ENCODE measurements at places on chromosomes 12 and 14.

- DNase-seq, result no peak
These were observed 602.7 kb upstream of the FOXG1 start for GRCh38 chr14:28163897-28164296.

GRCh38 chr12:122355706-122356105, 66.8 kb downstream of the CLIP1 start:
- DNase-seq, result no peak

DNA sequence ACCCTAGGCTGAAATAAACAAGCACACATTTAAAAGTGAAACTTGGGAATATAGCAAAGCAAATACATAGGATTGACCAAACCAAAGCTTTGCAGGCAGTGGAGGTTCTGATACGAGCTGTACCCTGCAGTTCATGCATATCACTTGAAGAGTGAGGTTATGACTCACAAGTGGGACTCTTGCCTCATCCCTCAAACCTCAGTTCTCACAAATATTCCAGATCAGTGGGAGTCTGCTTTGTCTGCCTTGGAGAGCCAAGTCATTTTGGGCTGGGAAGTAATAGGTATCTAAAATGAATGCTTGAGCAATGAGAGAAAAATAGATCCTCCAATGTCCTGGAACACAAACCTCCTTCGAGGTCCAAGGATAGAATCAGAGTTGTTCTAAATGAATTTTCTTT, 116.4 kb downstream of the LRIG3 start:
- DNase-seq, result no peak

DNA sequence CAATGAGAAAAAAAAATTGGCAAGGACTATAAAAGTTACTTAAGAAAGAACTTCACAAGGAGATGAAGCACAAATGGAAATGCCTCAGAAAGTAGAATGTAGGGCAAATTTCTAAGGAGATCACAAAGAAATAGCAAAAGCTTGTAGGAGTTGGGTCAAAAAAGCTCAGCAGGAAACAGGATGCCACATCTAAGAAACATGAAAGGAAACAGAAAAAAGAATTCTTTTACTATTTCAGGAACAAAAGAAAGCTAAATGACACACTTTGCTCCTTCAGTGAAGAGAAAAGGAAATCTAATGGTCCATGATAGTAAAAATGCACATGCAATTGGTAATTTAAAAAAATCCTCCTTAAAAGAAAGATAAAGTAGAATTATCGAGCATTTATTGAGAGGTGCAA, 452.1 kb upstream of the GARIN6 start:
- DNase-seq, result no peak

GRCh38 chr14:21136024-21136423, 19.8 kb downstream of the OR5AU1 start:
- peak; percentile 8 for DNase-seq

- DNase-seq, result no peak
These were observed 8.1 kb downstream of the AVIL start for GRCh38 chr12:57810450-57810849.
